ENCODE measurements at places on chromosomes 4 and X.

GRCh38 chr4:108087293-108087967, 81.3 kb downstream of the LEF1 start:
- no peak for DNase-seq

DNA sequence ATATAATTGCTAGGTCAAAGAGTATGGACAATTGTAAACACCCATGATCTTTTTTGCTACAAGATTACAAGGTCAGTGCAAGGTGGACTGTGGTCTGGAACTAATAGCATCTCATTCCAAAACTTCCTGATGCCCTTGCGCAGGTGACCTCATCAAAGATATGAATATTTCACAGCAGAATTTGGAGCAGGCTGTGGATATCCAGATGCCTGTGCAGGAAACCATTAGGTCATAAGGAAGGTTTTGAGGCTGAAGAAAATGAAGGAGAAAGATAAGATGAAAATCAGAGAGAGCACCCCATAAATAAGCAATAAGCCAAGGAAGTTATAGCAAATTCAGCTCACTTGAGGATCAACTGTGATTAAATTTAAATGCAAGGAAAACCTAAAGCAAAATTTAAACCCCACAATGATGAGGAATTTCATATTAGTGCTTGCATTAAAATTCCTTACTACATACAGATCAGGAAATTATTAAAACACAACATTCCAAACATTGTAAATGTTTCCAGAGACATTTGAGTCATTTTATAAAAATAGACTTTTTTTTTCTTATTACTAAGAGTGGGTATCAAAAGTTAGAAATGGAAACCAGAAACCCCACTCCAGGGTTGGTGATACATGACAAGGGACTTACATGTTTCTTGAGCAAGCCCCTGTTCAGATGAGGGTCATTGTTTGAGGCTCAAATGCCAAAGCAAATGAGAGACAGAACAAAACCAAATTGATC, 100.7 kb upstream of the FAM9C start:
- no peak for DNase-seq

- DNase-seq: no peak
Observed at GRCh38 chrX:112636951-112637581, 42.7 kb downstream of the LHFPL1 start.

DNA sequence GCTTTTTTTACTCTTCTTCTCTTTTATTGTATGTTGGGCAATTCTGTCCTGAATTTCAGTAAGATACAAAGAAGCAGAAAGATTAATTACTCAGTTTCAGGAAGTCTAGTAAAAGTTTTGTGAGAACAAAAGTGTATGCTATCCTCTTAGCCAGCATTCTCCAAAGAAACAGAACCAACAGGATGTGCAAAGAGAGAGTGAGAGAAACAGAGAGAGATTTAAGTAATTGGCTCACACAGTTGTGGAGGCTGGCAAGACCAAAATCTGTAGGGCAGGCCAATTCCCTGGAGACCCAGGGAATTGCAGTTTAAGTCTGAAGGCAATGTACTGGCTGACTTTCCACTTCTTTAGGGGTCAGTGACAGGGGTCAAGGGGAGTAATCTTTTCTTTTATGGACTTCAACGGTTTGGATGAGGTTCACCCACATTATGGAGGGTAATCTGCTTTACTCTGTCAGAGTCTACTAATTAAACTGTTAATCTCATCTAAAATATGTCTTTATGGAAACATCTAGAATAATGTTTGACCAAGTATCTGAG, 59.2 kb upstream of the SLC39A8 start:
- DNase-seq: no peak

DNA sequence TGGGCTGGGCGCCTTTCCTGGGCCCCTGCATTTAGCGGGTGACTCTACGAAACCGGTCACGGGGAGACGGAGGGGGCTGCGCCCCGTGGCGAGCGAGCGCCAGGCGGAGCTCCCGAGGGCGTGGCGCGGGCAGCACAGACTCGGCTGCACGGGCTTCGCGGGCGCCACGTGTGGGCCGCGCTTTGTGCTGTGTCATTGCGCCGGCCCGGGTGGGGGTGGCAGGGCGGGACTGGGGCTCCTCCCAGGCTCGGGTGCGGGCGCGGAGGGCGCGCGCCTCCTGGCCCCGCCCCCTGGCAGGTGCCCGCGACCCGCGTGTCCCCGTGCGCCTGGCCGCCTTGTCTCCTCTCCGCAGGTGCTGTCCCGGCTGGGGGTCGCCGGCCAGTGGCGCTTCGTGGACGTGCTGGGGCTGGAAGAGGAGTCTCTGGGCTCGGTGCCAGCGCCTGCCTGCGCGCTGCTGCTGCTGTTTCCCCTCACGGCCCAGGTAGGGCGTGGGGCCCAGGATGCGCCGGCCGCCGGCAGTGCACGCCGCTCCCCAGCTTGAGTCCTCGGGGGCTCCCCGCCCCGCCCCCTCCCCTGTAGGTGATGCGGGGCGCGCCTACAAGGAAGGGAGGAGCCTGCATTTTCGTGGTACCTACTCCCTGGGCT, 651 bp downstream of the UCHL1 start:
- peak; percentile 61 for DNase-seq

All from Right ventricle myocardium superior (tissue), 1 donor.